ENCODE measurements at places on chromosomes 2 and 18.

DNA sequence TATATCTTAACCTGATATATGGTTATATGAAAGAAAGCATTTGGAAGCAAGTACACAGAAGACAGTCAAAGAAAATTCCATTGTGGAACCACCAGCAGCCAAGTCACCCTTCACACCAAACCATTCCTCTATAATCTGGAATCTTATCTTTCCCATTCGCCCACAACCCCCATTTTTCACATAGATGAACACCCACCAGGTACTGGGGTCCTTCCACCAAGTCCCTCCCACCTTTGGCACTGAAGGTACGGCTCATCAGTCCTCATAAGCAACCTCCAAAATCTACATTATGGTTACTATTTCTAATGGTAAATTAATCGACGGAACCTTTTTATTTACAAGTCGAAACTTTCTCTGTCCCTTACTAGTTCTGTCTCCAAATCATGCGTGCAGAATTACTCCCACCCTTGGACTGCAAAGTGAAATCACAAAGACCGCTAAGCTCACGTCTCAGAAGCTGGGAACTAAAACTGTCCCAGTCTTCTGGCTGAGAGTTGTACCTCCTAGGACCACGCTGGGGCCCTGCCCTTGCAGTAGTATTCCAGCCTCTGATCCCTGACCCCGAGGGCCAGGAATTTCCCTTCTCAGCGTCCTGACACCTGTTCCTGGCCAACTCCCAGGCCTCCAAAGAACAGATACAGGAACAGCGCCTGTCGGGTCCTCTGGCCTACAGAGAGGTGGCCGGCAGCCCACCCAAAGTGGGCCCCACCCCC is 702 bp downstream of the OLA1 start:
- DNase-seq: no peak

DNA sequence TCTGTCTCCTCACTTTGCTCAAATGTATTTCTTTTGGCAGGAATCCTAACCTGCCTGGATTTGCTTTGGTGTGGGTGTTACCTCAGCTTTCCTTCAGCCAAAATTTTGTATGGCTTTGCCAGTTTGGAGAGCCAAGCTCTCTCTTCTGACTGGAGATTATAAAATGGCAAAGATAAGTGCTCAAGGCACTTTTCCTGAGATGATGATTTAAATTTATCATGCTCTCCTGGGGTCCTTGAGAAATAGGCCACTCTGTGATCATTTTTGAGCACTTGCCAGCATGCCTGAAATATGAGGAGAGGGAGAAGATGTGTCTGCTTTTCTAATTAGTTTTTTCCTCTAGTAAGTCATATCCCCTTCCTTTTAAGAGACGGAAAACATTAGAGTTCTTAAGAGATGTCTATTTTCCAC is 683.0 kb downstream of the SLC4A3 start:
- DNase-seq: no peak

DNA sequence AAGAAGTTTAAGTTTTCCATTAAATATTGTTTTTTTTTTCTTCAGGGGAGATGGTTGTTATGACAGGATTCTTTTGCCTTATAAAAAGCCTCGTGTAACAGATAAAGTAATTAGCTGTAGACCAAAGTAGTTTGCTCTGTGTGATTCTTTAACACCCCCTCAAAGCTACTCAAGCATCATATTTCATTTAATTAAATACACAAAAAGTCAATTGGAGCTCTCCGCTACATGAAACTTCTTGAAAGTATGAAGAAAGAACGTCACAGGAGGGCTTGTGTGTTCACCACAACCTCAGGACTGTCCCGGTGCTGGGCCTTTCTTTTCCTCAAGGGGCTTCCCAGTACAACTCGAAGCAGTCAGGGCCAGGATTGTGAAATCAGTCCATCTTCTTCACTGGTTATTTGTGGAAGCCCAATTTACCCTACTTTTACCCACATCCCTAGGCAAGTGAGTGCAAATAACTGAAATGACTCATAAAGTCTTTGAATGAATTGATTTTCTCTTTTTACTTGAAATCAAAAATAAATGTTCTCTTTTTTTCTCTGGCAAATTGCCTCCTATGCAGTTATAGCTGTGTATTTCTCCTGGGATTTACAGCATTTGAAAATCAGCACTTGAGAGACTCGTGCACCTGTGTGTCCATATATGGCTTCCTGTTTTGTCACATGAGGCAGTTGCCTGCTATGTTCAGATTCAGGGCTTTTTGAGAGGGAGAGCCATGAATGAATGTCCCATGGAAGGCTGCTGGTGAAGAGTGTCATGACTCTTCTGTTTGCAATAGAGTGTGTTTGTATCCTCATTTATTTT is 48.6 kb downstream of the LINC00305 start:
- DNase-seq: no peak

DNA sequence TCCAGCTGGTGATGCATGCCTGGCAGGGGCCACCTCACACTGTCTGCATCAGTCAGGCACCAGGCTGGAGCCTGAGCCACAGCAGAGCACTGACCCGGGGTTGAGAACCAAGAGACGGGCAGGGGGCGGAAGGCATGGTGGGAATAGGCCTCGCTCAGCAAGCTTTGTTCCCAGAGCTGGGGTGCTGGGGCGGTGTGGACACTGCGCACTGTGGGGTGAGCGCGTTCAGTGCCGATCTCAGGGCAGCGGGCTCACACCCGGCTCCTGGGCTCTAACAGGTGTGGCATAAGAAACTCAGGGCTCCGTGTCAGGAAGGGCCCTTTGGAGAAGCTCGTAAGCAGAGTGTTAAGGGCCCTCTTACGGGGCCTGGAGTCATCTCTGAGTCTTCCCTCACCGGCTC is 15.7 kb downstream of the SH3RF3 start:
- DNase-seq: no peak

GRCh38 chr2:209986415-209986814 is 16.0 kb upstream of the RPE start:
- DNase-seq: no peak

DNA sequence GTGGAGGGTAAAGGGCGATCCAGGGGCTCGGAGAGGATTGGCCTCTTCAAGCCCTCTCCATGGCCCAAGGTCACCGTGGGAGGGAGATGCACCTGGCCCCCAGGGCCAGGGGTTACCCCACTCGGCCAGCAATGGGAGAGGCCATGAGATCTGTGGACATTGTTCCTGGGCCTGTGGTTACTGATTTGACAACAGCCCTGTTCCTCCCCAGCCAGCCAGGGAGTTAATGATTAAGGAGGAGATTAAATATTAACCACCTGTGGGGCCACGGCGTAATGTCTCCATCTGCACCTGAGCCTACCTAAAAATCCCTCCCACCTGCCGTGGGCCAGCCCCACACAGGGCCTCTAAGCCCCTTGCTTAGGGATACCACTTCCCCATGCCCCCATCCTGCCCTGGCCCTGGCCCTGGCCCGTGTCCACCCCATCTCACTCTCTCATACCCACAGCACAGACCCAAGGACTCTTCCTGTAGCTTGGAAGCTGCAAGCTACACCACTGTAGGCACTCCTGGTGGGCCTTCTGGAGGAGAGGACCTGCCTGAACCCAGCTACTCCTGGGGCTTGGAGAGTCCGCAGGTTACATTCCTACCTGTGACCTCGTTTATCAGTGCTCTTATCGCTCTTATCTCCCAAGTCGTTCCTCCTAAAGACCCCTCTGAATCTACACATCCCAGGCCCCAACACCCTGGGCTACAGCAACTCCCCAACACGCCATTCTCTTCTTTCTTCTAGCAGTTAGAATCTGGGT is 32.1 kb downstream of the ZFP36L2 start:
- no peak for DNase-seq

- DNase-seq: peak; percentile 46
Measured at GRCh38 chr2:5696945-5697521, 4.8 kb downstream of the SOX11 start.

- DNase-seq: no peak
Measured at GRCh38 chr2:112493048-112493447, 11.1 kb downstream of the TTL start.

DNA sequence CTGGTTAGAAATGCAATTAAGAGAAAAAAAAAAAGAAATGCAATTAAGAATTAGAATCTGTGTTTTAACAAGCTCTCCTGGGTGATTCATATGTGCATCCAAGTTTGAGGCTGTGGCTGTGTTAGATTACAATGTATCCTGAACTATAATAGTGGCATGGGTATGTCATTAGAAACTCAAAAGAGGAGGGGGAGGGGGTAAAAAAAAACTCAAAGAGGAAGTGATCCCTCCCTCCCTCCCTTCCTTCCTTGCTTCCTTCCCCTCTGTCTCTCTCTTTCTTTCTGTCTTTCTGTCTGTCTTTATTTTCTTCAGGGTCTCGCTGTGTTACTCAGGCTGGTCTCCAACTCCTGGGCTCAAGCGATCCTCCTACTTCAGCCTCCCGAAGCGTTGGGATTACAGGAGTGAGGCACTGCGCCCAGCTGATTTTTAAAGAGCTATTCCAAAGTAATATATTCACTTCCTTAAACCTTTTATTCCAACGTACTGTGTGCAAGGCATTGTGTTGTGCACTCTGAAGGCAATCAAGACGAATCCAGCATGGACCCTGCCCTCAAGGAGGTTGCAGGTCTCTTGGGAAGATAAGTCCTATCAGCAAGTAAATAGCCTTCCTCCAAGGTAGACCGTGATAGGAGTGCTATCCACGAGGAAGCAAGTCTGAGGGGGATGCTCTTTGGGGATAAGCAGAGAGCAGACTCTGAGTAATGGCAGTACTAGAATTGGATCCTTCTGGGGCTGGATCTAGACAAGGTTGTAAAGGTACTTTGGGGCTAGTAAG is 35.9 kb upstream of the MCFD2 start:
- DNase-seq: no peak

DNA sequence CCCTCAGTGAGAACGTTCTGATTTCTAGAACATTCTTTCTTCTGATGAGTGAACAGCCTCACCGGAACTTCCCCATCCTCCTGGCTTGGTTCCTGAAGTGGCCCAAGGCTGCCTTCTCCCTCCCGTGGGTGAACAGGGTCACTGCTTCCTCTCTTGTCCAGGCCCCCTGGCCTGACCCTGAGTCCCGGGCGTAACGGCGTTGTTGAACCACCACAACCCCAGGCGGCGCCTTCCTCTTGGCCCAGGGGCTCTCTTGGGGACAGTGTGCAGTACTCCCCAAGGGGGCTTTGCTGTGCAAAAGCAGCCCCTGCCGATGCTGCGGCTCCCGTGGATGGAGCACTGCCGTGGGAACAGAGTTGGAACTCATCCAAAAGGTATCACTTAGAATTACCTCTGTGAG is 147.2 kb downstream of the TSN start:
- DNase-seq: no peak

- DNase-seq: no peak
Measured at GRCh38 chr18:6414723-6415417, at the start of gene L3MBTL4. TSS of gene L3MBTL4 (minus strand) at chr18:6414911. CDS start at chr18:6311625, 103,286 bp downstream.

- DNase-seq: peak; percentile 70
Measured at GRCh38 chr2:27441958-27442919, at the start of gene KRTCAP3. TSS of gene KRTCAP3 (plus strand) at chr2:27442381. CDS start at chr2:27442413, 32 bp downstream.

- no peak for DNase-seq
Measured at GRCh38 chr2:108145557-108146326, 94.0 kb upstream of the SULT1C3 start.

DNA sequence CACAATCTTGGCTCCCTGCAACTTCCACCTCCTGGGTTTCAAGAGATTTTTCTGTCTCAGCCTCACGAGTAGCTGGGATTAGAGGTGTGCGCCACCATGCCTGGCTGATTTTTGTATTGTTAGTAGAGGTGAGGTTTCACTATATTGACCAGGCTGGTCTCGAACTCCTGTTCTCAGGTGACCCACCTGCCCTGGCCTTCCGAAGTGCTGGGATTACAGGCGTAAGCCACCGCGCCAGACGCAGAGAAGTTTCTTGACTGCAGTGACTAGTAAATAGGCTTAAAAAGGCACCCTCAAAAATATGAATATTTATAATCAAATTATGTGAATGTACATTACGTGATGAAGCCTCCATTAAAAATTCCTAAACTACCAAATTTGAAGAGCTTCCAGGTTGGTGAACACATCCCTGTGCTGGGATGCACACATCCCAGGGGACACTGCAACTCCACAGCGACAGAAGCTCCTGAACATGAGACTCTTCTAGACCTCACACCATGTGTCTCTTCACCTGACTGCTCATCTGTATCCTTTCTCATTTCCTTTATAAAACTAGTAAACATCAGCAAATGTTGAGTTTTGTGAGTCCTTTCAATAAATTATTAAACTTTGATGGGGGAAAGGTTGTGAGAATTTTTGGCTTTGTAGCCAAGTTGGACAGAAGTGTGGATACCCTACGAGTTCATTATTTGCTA is 203.3 kb upstream of the SPOPL start:
- no peak for DNase-seq

DNA sequence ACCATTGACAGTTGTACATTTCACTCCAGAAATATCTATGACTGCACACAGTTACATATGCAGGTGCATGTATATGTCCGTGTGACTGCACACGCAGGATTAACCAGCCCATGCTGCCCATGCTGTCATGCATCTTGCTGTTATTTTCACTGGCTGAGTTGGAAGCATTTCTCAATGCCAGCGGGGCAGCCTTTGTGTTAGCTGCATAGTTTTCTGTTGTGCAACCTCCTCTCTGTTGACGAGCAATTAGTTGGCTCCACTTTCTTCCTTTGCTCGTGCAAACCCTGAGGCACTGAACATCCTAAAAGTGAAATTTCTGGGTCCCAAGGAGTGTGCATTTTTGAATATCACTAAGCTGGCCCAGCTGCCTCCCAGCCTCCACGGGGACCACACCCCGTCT is 133.4 kb upstream of the GLI2 start:
- DNase-seq: no peak

Data from NCI-H1930 (cell line).